IMR-90 (cell line): ENCODE measurements at places on chromosomes 12 and 14. TPM values are rescaled to one million over a fixed set of nuclear protein-coding genes. Genes with fewer than 3 reads are reported as not detected.

BLOC1S1 gene
- total RNA-seq, result 128 and 158 TPM in 2 replicates

INSM2 gene
- not detected in 2 replicates for total RNA-seq

- H3K27me3 ChIP-seq, result peaks cover 8% of the 10 kb centered on the region; the same call in 1 of the 2 replicates
- no peak for DNase-seq
- no peak overlapping the region for H3K27ac ChIP-seq
- no peak overlapping the region for H3K4me3 ChIP-seq
- H3K4me1 ChIP-seq, result no peaks in the 10 kb centered on the region
These were observed 36.3 kb downstream of the DTX1 start for GRCh38 chr12:113092607-113093408.

DNA sequence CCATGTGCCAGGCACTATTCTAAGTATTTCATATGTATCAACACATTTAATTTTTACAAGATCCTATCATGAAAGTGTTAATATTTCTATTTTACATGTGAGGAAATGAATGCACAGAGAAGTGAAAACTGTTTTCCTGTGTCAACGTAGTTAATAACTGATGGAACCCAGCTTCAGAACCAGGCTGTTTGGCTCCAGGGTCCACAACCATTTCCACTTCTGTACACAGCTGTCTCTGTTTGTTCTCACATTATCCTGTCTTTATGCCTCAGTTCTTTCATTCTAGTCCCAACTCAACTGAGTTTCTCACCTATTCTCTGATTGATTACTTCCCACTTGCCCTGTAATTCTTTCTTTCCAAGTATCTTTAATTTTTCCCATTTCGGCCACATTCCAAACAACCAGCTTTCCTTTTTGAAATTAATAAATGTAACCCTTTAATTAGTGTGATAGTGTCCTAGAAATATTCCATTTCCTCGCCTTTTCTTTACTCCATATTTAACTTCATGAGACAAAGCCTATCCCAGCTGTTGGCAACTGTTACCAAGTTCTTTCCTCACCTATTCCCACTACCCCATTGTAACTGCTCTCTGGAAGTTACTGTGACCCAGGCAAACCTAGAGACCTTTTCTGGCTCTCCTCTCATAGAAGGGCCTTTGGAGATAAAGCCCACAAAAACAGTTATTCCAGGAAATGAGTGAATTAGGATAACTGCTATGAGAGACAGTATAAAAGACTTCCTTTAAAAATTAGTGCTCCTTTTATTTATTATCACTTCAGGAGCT lies 218.7 kb downstream of the RASSF9 start:
- H3K27ac ChIP-seq, result no peak overlapping the region
- no peak for DNase-seq
- no peaks in the 10 kb centered on the region for H3K4me1 ChIP-seq
- H3K27me3 ChIP-seq, result no peaks in the 10 kb centered on the region
- no peak overlapping the region for H3K4me3 ChIP-seq
- no peaks in the 10 kb centered on the region for H3K36me3 ChIP-seq
